ENCODE measurements at places on chromosomes 16 and 17.

- peak; percentile 69 for DNase-seq
These were observed 582.7 kb upstream of the PSMD7 start for GRCh38 chr16:73713778-73714495.

DNA sequence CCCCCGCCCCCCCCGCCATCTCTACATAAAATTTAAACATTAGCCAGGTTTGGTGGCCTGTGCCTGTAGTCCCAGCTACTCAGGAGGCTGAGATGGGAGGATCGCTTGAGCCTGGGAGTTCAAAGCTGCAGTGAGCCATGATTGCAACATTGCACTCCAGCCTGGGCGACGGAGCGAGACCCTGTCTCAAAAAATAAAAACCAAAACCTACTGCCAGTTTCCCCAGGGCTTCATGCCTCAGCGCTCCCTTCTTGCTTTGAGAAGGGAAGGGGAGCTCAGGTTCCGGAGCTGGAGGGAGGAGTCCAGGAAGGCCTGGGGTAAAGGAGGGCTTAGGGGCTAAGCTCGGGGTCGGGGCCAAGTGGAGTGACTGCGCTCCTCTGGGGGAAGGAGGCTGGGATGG is 20.5 kb downstream of the PLCD3 start:
- DNase-seq: no peak

- no peak for DNase-seq
These were observed 35.9 kb downstream of the CACNA1G start for GRCh38 chr17:50596191-50597037.

GRCh38 chr17:74424657-74425056 is 7.2 kb upstream of the GPRC5C start:
- no peak for DNase-seq

GRCh38 chr16:57627184-57627871 is 1.1 kb upstream of the ADGRG1 start:
- no peak for DNase-seq

DNA sequence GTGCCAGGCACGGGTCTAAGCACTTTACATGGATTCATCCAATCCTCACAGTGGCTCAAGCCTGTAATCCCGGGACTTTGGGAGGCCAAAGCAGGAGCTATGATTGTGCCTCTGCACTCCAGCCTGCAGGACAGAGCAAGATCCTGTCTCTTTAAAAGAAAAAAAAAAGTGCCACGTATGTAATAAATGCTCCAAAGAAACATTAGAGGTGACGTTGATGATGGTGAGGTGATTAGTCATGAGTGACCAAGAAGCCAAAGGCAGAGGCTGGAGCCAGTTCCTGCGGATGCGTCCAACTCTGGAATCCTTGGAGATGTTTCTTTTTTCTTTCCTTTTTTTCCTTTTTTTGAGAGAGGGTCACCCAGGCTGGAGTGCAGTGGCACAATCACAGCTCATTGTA is 59.4 kb upstream of the SIAH1 start:
- DNase-seq: no peak

DNA sequence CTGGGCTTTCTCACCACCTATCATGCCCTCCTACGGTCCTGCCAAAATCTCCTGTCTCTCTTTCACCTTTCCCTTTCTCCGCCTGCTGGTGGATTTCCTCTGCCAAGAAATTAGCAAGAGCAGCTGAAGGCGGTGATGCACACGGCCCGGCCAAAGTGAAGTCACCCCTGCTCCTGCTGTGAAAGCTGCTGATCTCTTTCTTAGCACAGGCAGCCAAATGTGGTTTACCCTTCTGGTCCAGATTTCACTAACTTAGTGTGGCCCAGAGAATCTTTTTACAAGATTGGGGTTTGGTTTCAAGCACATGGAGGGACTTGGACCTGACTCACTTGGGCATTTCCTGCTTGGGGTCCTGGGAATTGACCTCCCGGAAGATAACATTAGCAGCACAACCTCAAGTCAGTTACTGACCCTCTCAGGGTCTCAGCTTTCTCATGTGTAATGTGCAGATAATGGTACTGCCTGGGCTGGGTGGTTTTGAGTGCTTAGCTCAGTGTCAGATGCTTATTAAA is 155.7 kb downstream of the SOCS1 start:
- peak; percentile 16 for DNase-seq

GRCh38 chr16:19173649-19174383 is 5.8 kb downstream of the SYT17 start:
- no peak for DNase-seq

DNA sequence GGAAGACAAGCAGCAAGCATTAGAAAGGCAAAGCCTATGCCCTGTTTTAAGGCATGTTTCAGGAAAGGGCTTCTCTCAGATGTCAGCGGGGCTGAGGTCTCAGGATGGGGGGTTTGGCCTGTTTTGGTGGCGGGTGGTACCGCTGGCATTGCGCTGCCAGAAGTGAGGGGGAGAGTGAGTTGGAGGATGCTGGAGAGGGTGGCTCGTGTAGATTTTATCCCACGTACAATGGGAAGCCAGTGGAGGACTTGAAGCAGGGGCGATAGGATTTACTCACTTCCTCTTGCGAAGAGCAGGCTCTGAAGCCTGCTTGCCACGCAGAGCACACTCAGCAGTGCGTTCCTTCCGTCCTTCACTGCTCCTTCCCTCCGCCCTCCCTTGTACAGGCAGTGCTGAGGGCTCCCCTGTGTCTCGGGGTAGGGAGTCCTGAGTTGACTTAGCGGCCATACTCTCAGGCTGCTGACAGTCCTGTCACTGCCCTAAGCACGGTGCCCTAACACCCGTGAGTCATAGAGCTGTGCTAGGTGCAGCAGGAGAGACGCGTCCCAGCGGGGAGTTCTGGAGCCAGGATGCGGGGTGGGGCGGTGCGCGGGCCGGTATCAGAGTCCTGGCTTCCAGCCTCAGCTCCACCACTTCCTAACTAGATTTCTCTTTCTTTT is 113.1 kb downstream of the SNX29 start:
- no peak for DNase-seq

GRCh38 chr17:60704170-60704569 is 26.5 kb downstream of the BCAS3 start:
- no peak for DNase-seq

DNA sequence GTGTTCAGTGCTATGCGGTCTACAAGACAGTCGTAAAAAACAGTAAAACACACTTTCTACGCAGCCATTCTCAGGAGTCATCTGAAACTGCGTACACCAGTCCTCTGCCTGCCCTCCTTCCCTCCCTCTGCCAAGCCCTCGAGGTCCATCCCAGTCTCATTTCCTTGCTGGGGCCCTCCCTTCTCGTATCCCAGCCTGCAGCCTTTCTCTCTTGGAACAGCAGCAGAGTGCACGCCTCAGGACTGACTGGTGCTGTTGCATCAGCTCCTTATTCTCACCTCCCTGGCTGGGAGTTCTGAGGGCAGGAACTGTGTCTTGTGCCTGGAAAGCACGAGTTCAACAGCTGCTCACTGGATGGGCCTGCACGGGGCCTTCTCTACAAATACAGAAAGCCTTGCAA is 12.5 kb downstream of the FAHD1 start:
- DNase-seq: no peak

- DNase-seq: no peak
These were observed 107.0 kb downstream of the ANKRD11 start for GRCh38 chr16:89383095-89384003.

DNA sequence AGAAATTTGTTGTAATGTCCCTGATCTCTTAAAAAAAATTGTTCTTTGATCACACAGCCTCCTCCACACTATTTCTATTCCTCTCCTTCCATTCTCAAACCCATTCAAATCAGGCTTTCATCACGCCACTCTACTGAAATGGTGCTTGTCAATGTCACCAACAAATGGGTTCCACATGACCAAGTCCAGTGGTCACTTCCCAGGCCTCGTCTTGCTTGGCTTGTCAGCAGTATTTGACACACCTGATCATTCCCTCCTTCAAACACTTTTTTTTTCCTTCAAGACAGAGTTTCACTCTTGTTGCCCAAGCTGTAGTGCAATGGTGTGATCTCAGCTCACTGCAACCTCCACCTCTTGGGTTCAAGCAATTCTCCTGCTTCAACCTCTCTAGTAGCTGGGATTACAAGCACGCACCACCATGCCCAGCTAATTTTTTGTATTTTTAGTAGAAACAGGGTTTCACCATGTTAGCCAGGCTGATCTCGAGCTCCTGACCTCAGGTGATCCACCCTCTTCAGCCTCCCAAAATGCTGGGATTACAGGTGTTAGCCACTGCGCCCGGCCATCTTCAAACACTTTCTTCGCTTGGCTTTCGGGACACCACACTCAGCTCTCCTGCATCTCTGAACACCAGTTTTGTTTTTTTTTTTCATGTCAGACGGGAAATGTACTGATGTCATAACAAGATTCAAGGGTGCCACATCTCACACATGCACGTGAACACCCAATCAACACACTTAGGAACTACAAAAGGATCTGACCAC is 18.3 kb downstream of the NQO1 start:
- no peak for DNase-seq

DNA sequence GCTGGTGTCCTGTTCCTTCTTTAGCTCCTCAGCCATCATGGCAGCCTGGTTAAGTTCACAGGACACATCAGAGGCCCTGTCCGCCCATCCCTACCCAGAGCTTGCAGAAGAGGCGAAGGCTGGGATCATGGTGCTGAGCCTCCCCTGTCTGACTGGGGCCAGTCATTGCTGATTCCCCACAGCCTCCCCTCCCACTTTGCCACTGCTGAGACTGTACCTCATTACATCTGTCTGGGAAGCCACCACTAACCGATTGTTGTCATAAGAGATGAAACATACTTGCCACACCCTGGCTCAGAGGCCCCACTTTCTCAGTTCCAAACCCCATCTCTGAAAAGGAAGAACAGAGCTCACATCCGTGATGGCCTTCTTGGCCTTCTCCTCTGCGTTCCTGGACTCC is 66.2 kb downstream of the MYH13 start:
- no peak for DNase-seq

DNA sequence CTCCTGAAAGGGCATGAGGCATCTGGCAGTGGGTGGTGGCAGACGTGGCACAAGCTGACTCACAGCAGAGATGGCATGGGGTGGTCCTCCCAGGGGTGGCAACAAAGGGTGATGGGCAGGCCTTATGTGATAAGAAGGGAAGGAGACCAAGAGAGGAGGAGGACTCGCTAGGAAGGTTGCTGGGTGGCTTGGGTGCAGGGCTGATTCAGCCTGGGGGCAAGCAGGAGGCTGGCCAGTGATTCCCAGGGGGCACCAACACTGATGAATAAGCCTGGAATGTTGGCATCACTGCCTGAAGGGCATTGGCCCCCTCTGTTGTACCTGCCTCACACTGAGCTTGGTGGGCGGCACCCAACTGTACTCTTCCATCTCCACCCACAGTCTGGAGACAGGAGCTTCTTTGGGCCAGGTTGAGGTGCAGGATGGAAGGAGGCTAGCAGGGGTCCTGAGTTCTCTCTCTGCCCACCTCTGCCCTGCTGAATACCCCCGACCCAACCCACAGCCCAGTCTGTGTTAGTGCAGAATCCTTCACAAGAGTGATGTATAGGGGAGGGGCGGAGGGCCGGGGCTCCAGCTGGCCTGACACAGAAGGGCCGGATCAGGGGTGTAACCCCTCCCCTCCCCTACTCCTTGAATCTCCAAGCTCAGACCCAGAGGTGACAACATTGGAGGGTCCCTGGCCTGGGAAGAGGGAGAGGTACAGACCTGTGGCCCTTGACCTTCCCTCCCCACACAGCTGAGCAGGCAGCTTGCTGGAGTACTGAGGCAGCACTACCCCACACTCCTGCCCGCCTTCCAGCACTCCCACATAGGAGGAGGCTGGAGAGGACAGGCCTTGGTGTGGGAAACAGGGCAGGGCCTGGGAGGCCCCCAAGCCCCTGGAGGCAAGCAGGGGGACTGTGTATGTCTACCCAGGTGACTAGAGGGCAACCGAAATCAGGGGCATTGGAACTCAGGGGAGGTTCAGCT is 2.6 kb downstream of the STAC2 start:
- no peak for DNase-seq

GRCh38 chr17:49028271-49028670 is 31.1 kb downstream of the IGF2BP1 start:
- DNase-seq: no peak

- DNase-seq: no peak
These were observed 48.4 kb downstream of the TMEM114 start for GRCh38 chr16:8541868-8542267.

DNA sequence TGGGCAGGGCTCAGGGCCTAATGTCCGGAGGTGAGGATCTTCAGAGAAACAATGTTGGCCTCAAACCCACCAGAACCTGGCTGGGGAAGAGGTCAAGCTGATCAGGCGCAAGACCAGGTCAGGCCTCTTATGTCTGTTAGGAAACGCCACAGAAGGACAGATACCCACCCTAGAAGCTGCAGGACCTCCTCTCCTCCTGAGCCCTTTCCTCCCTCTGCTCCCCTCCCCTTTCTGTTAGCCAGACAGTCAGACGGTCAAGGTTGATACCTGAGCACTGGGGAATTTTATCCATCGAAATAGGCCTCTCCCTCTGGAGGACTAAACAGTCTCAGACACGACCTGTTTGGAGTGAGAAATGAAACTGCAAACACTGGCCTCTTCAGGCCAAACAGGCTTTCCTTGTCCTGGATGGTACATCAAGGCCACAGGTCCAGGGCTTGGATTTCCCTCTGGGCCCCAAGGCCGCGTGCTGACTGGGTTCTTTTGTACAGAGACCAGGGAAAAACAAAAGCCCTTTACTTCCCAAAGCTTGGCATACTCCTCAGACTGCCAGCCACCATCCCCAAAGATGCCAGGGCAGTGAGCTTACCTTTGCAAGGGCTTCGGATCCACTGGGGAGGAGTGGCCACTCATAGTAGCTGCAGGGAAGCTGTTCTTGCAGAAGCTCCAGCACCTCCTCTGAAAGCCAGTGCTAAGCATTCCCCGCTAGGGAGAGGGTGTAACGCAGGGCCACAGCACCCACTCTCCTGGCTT is 135.8 kb downstream of the CCDC182 start:
- no peak for DNase-seq

DNA sequence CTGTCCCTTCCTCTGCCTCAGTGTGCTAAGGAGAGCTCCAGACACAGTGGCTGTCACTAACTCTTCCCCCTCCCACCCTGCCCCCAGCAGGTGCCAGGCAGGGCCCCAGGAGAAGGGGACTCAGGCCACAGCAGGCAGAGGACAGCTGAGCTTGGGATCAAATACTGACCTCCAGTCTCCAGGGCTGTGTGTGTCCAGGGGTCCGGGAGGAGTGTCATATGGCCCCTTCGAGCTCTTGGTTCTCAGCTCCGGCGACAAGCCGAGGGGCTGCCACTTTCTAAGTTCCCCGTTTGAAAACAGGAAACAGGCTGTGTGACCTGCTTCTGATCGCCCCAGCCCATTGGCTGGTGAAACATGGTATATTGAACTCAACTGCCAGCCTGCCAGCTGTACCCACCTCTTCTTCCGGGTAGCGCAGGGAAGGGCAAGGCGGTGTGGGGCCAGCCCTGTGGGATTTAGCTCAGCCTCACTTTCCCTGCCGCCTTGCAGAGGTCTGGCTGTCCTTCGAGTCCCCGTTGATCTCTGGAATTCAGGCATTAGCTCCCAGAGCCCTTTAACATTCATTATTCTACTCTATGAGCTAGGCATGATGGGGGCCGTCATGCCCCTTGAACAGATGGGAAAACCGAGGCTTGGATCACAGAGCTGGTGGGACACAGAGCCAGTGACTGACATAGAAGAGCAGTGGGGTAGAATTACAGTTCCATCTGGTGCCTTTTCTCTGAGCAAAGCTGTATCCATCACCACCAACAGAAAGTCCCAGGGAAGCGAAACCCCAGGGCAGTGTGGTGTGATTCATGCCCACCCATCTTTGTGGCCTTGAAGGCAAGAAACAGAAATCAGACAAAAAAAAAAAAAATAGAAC is at the start of gene SNX20:
Gene SNX20, minus strand, starts transcription at position 292 of the 865 bp plus-strand sequence. CDS start 3,786 bp downstream, outside the sequence.
- DNase-seq: peak; percentile 15

GRCh38 chr16:55501549-55502322 is 7.1 kb upstream of the LPCAT2 start:
- DNase-seq: no peak
